ENCODE measurements at places on chromosomes 11 and 22. TPM values are rescaled to one million over a fixed set of nuclear protein-coding genes. Genes with fewer than 3 reads are reported as not detected.

PRR33 gene
- total RNA-seq = not detected

ST3GAL4 gene
- total RNA-seq = 26.2 TPM

CCDC116 gene
- 0.41 TPM for total RNA-seq

SLC25A18 gene
- 0.50 TPM for total RNA-seq

GRAP2 gene
- 9.5 TPM for total RNA-seq

SCN3B gene
- total RNA-seq = 3.2 TPM

DCHS1 gene
- total RNA-seq = 23.2 TPM

DNA sequence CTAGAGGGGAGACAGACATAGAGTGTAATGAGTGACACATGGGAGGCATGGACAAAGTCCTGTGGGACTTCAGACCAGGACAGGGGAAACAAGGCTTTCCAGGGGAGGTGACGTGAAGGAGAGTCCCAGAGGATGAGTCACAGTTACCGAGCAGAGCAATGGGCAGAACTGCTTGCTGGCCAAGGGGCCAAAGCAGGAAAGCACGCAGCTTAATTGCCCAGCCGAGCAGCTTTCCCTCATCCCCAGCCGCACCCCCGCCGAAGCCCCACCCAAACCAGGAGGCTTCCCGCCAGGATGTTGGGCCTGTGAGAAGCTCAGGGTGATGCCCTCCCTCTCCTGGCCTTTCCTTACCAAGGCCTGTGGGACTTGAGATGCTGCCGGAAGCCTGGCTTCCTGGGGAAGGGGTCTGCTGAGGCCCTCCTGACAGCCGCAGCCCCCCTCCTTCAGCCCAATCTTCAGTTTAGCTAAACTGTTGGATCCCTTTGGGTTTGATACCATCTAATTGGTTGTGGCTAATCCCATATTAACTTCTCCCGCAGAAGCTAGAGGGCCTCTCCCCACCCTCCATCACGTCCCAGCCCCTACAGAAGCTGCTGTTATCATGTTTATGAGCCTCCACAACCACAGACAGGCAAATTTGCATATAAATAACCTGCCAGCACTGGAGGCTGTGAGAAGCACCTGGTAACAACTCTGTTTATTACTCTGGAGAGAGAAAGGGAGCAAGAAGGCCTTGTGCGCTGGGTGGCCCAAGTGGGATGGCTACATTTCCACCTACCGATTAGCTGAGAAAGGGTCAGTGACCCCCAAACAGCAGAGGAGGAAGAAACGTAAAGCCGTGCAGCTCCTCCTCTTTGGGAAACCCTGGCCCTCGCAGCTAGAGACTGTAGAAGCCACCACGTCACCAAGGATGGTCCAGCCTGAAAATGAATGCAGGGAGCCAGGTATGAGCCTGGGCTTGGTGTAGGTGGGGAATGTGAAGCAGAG, 80.0 kb downstream of the TRIM29 start:
- H3K36me3 ChIP-seq = no peaks in the 10 kb centered on the region
- no peak for DNase-seq
- no peak overlapping the region for H3K27ac ChIP-seq
- no peak overlapping the region for H3K4me3 ChIP-seq
- peaks cover 18% of the 10 kb centered on the region for H3K27me3 ChIP-seq

DNA sequence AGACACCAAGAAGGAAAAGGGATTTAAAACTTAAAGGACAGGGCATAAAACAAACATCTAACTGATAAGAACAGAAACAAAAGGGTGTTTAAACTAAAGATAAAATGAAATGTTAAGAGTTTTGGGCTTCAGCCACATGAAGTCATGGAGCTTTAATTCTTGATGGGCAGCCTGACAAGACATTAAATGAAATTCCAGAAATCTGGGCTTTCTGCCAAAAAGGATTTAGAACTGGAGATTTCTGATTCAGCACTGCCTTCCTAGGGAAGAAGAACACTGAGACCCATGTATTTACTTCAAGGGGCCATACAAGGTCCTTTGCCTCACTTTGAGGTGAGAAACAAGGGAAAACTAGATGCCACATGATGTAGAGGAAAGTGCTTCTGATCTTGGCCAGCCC, 355.9 kb upstream of the RAG2 start:
- no peak overlapping the region for H3K27ac ChIP-seq
- no peaks in the 10 kb centered on the region for H3K36me3 ChIP-seq
- DNase-seq = no peak
- H3K27me3 ChIP-seq = no peaks in the 10 kb centered on the region
- no peaks in the 10 kb centered on the region for H3K4me1 ChIP-seq

- H3K36me3 ChIP-seq = no peaks in the 10 kb centered on the region
- no peaks in the 10 kb centered on the region for H3K4me1 ChIP-seq
- no peak overlapping the region for H3K27ac ChIP-seq
- DNase-seq = no peak
- no peak overlapping the region for H3K4me3 ChIP-seq
These were observed 234.9 kb upstream of the CADM1 start for GRCh38 chr11:115739146-115739545.

- no peak overlapping the region for H3K4me3 ChIP-seq
- no peaks in the 10 kb centered on the region for H3K4me1 ChIP-seq
- no peak for DNase-seq
- H3K36me3 ChIP-seq = no peaks in the 10 kb centered on the region
These were observed 531 bp upstream of the SOX6 start for GRCh38 chr11:16356761-16357393.

DNA sequence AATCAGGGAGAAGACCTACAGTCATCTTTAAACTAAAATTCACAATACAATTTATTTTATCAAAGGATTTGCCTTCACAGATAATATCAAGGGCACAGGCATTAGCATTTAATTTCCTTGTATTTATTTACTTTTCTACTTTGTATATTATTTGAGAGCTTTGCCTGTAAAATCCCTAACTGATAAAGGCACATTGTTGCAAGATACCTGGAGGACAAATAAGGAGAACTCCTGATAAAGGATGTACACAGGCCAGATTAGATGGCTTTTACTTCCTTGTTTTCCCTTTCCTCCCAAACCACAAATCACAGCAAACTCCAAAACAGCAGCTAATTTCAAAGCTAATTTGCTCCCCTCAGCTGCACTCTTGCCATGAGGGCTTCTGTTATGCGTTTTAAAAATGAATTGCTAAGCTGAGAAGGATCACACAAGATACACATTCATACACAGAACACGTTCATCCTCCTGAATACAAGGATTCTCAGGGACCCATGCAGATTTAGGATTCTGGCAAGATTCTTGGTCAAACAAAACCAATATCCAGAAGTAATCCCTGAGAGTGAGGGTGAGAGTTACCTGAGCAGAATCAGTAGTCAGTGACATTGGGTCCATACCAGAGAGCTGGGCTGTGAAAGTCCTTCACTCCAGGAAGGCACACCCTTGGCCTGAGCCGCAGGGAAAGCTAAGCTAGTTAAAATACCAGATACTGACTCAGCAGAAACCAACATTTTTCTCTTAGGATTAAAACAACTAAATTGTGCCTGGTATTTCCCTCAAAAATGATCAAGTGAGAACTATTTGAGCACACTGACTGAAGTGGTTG, 100.3 kb upstream of the CLPB start:
- H3K27ac ChIP-seq = no peak overlapping the region
- H3K4me1 ChIP-seq = no peaks in the 10 kb centered on the region
- H3K4me3 ChIP-seq = no peak overlapping the region
- no peaks in the 10 kb centered on the region for H3K36me3 ChIP-seq
- no peaks in the 10 kb centered on the region for H3K27me3 ChIP-seq

DNA sequence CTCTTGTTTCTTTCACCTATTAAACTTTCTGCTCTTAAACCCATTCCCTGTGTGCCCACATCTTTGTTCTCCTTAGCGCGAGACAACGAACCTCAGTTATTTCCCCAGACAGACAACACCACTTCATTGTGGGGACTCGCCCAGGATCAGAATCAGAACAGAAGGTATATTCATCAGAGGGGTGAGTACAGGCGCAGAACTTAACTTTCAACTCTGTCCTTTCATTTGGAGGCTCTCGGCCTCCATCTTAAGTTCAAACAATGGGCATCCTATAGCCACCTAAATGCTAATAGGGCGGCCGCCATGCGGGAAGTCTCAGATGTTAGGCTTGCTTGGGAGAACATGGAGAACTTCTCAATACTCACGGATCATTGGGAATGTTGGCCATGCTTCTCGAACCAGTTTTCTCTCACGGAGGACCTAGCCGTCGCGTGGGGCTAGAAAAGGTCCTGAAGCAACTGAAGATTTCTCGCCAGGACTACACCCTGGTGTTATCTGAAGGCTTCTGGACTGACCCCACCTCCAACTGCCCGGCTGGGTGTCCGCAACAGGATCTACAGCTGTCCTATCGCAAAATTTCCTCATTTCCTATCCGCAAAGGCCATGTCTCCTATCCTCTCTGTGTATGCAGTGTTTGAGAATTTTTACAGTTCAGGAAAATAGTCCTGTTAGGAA, 13.4 kb upstream of the HYLS1 start:
- no peak for DNase-seq
- H3K4me3 ChIP-seq = no peak overlapping the region
- no peaks in the 10 kb centered on the region for H3K4me1 ChIP-seq
- no peaks in the 10 kb centered on the region for H3K36me3 ChIP-seq
- H3K27ac ChIP-seq = no peak overlapping the region

- DNase-seq = no peak
- no peaks in the 10 kb centered on the region for H3K4me1 ChIP-seq
- no peaks in the 10 kb centered on the region for H3K36me3 ChIP-seq
- H3K27ac ChIP-seq = no peak overlapping the region
- H3K27me3 ChIP-seq = no peaks in the 10 kb centered on the region
These were observed 89.9 kb downstream of the MTNR1B start for GRCh38 chr11:93059117-93059957.

DNA sequence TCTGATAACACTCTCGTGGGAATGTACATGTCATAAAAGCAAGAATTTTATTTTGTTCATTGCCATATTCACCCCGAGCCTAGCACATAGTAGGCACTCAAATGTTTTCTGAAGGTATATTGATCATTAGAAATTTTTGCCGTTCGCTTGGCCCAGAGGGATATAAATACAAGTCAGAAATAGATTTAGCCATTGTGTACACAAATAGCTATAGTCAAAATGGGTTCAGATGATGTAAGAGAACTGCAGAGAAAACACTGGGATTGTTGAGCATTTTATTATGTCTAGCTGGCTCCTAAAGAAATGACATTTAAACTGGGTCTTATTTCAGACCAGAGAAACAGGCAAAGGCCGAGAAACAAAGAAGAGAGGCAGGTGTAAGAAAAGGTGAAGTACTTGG, 49.3 kb downstream of the MCAM start:
- DNase-seq = no peak
- H3K27me3 ChIP-seq = no peaks in the 10 kb centered on the region
- H3K36me3 ChIP-seq = peaks cover 11% of the 10 kb centered on the region
- H3K27ac ChIP-seq = no peak overlapping the region

- H3K4me1 ChIP-seq = peaks cover 7% of the 10 kb centered on the region
- no peak overlapping the region for H3K27ac ChIP-seq
- H3K36me3 ChIP-seq = no peaks in the 10 kb centered on the region
- no peaks in the 10 kb centered on the region for H3K27me3 ChIP-seq
- H3K4me3 ChIP-seq = no peak overlapping the region
These were observed 11.8 kb upstream of the BCR start for GRCh38 chr22:23168391-23169042.

DNA sequence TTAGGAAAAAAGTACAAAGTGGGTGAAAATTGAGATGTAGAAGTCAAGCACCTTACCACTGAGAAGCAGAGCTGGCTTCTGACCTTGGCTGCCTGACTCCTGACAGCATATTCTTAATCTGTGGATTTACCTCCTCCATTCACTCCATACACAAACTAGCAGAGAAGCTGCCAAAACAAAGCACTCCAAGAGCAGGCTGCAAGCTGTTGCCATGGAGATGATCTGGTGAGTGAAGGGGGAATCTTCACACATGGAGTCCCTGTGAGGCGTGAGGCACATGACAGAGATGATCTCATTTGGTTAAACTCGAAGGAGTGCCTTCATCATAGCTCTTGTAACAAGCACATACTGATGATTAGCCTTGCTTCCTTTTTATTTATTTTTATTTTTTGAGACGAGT, 16.1 kb downstream of the COMMD9 start:
- no peak overlapping the region for H3K27ac ChIP-seq
- H3K4me1 ChIP-seq = no peaks in the 10 kb centered on the region
- H3K4me3 ChIP-seq = no peak overlapping the region
- no peak for DNase-seq
- H3K27me3 ChIP-seq = no peaks in the 10 kb centered on the region

GRCh38 chr11:85483861-85484260, 143.3 kb downstream of the DLG2 start:
- H3K36me3 ChIP-seq = no peaks in the 10 kb centered on the region
- H3K4me1 ChIP-seq = no peaks in the 10 kb centered on the region
- no peak overlapping the region for H3K27ac ChIP-seq
- H3K4me3 ChIP-seq = no peak overlapping the region
- no peaks in the 10 kb centered on the region for H3K27me3 ChIP-seq
- DNase-seq = no peak

DNA sequence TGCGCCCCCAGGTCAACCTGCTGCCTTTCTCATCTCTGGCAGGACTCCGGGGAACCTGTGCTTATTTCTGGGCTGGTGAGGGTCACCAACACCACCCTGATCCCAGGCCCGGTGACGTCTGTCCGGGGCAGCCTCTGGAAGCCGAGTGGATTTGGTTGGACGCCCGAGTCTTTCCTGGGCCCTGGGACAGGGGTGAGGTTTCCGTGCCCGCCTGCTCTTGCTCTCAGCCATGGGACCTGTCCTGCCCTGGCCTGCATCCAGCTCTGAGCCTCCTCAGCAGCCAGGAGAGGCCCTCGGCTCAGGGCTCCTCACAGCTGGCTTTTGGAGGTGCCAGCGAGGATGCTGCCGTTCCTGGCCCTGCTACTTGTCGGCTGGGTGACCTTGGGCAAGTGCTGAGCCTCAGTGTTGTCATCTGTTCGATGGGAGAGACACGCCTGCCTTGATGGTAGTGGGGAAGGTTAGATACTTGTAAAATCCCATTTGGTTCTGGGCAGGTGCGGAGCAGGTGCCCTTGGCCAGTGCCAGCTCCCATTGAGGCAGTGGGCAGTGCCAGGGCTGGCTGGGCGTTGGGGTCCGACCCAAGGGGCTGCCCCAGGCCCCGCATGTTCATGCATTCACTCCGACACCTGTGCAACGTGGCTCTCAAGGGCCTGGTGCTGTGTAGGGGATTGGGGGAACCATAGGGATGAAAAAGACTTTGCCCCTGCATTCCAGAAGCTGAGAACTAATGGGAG, 58.9 kb upstream of the THY1 start:
- H3K27me3 ChIP-seq = no peaks in the 10 kb centered on the region
- DNase-seq = no peak
- H3K27ac ChIP-seq = no peak overlapping the region
- no peaks in the 10 kb centered on the region for H3K36me3 ChIP-seq
- peaks cover 8% of the 10 kb centered on the region for H3K4me1 ChIP-seq

DNA sequence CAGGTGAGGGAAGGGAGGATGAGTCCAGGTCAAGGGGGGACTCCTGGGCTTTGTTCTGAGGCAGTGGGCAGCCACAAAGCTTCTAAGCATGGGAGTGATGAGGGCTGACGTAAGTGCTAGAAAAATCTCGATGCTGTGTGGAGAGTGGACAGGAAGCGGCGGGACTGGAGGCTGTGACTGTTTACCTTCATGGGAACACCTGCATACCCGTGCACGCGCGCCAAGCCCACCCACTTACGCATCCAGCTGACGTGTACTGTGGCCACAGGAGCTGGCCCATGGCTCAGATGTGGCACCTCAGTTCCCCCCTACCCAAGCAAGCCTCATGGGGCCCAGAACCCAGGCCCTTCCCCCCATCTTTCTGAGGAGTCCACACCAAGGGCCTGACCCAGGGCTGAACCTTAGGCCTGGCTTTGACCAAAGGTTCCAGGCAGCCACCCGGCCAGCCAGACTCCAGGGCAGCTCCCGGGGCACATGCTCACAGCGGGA, 14.0 kb downstream of the MYRF start:
- no peak overlapping the region for H3K4me3 ChIP-seq
- H3K4me1 ChIP-seq = no peaks in the 10 kb centered on the region
- peak overlapping the region; percentile 18 for H3K27ac ChIP-seq
- no peaks in the 10 kb centered on the region for H3K36me3 ChIP-seq
- H3K27me3 ChIP-seq = peaks cover 10% of the 10 kb centered on the region

Measured in lower lobe of right lung (tissue), 2 donors.